ENCODE measurements at places on chromosomes 2 and 18. TPM values are rescaled to one million over a fixed set of nuclear protein-coding genes. Genes with fewer than 3 reads are reported as not detected.

REEP1 gene
- 0.96 TPM for total RNA-seq

TIMM21 gene
- total RNA-seq = 28.9 TPM

MRO gene
- total RNA-seq = 2.9 TPM

IHH gene
- total RNA-seq = 0.26 TPM

DNA sequence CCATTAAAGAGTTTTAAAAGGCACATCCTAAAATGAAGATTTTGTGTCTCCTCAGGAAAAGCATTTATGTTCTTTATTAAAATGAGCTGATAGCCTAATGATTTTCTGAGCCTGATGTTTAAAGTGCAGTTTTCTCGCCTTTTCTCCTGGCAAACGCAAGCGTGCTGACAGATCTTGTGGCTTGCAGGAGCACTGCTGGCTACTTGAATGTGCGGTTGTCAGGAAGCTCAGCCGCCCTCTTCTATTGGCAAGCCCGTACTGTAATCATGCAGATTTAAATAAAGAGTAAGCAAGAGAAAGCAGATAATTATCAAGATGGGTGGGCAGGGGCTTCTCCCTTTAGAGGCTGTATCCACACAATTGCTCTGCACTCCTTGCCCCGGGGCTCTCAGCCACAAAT is 139.5 kb upstream of the SPHKAP start:
- no peak for DNase-seq

GRCh38 chr2:234273887-234274584 is 222.8 kb downstream of the ARL4C start:
- no peak for DNase-seq

GRCh38 chr18:39200153-39200552 is 1634.6 kb upstream of the CELF4 start:
- no peak for DNase-seq

- DNase-seq = no peak
Observed at GRCh38 chr2:222859786-222860612, 837 bp upstream of the ACSL3 start.

DNA sequence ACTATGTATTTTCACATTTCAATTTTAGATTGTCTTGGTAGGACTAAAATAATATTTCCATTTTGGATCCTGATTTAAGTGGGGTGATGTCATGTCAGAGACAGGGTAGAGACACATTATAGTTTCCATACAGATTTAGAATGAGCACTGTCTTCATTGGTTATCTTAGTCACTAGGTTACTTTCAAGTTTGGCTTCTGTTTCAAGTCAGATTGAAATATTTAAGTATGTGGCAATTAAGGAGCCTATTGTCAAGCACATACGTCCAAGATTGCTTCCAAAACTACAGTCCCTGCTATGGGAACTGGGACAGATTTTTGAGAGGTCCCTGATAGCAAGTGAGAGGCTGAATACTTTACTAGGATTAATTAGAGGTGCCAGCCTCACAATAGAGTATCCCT is 89.2 kb upstream of the FAM117B start:
- DNase-seq = no peak

DNA sequence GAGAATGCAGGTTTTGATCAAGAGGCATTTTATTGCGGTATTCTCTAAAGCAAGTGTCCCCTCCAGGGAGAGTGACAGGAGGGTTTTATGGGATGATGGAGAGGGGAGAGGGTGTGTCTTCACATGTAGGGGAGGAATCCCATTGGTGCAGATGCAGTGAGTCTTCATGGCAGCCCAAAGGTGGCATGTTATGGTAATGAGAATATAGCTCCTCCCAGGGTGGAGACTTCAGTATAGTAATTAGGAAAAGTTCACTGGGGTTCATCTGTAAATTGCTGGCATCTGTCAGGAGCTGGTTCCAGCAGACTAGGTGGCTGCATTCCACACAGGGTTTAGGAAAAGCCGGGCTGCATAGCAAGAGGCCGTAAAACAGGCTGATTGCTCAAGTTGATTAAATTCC is 230.7 kb upstream of the CCDC68 start:
- DNase-seq = no peak

DNA sequence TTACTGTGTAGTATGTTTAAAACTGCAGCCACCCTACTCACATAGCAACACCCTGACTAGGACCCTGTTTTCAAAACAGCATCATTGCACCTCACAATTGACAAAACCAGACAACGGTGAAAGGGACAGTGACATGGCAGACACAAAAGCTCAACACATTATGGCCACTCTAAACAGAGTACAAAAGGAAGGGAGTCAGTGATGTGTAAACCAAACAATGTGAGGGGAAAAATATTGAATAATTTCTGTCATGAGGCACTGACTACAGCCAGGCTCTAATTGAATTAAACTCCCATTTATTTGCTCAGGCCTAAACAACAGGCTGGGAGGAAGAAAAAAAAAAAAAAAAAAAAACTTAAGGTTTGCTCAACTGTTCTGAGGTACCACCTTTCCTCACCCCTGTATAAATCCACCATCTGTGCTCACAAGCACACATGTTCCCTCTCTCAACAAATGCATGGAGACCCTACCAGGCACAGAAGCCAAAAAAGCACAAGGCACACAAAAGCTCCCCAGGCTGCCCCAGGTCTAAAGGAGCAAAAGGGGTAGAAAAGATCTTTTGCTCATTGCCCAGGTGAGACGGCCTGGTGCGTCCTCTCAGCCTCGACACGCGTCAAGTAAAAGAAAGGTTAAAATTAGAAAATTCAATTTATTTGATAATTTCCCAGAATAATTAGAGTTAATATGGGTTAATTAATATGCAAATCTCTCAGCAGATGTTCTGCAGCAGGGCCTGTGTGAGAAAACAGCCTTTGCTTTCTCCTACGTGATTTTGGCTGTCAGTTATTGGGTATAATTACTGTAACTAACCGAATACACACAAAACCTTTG is 80.9 kb downstream of the ZEB2 start:
- DNase-seq = no peak

- no peak for DNase-seq
Observed at GRCh38 chr2:227198866-227199265, 34.4 kb downstream of the COL4A3 start.

GRCh38 chr2:119136093-119136492 is 22.5 kb downstream of the C1QL2 start:
- no peak for DNase-seq

DNA sequence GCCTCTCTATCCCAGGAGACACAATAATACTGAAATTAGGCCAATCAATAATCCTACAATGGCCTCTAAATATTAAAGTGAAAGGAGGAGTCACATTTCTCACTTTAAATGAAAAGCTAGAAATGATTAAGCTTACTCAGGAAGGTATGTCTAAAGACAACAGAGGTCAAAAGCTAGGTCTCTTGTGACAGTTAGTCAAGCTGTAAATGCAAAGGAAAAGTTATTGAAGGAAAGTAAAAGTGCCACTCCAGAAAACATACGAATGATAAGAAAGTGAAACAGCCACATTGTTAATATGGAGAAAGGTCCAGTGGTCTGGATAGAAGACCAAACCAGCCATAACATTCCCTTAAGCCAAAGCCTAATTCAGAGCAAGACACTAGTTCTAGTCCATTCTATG is 9.5 kb downstream of the SESTD1 start:
- no peak for DNase-seq

- no peak for DNase-seq
Observed at GRCh38 chr18:26436176-26437051, 111.9 kb downstream of the KCTD1 start.

DNA sequence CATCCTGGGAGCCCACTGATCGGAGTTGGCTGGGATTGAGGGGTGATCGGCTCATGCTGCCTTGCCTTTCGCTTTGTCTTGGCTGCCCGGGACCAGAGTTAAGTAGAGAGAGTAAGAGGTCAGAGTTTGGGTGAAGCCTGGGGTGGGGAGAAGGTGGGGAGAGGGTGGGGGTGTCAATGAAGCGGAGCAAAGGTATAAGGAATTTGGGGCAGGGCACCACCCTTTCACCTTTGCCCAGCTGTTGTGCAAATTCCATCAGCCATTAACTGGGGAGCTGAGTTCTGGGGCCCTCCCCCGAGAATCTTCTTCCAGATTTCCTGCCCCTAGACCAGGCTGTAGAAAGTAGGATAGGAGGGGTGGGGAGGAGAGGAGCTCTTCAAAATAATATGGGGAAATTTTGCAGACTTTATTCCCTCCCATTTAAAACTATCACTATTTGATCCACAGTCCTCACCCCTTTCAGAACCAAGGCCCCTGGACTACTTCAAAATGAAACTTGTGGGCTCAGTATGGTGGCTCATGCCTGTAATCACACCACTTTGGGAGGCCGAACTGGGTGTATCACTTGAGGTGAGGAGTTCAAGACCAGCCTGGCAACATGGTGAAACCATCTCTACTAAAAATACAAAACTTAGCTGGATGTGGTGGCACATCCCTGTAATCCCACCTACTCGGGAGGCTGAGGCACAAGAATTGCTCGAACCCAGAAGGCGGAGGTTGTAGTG is at the start of gene SLC23A3:
SLC23A3 (minus strand) TSS at position 100 of the 725 bp plus-strand sequence; CDS start at position 55, 45 bp downstream.
- DNase-seq = no peak

- DNase-seq = no peak
Observed at GRCh38 chr2:115650827-115651226, 1208.4 kb downstream of the DPP10 start.

DNA sequence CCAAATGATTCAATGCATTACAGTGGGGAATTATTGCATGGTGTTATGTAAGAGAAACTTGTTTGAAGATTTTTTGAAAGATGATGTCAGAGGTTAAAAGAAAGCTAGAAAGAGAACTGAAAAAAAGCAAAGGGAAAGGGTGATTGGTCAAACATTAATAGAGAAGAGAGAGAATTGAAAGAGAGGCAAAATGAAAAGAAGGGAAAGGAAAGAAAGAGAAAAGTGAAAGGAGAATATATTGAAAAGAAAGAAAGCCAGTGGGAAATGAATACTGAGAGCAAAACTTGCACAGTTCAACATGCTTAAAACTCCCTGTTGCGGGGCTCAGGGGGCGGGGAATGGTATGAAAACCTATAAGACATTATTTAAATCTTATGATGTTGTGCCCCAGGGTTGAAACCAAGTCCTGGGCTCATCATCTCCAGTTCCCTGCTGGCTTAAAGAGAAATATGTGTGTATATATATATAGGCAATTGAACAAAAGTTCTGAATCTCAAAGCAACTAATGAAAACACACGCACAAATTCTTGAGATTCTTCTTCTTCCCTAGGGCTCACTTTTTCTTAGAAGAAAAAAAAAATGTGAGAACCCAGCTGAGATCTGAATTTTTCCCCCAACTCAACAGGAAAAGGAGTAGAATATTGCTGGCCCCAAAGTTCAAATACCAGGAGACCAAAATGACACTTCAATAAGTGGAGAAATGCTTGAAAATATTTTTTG is 2045.9 kb upstream of the CELF4 start:
- no peak for DNase-seq

DNA sequence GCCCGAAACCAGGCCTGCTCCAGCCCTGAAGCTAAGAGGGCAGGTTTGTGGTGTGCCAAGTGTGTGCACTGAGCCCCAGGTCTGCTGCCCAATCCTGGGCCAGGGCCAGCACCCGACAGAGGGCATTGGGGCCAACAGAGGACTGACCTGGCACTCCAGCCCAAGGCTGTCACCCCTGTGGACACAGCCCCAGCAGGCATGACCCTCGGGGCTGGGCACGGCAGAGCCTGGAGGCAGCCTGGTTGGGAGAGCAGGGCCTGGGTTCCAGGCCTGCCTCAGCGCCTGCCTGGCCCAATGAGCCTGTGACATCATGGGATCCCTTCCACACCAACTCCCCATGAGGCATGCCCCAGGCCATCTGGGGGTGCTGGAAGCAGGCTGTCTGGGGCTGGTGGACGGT is 10.8 kb upstream of the SNED1 start:
- no peak for DNase-seq

DNA sequence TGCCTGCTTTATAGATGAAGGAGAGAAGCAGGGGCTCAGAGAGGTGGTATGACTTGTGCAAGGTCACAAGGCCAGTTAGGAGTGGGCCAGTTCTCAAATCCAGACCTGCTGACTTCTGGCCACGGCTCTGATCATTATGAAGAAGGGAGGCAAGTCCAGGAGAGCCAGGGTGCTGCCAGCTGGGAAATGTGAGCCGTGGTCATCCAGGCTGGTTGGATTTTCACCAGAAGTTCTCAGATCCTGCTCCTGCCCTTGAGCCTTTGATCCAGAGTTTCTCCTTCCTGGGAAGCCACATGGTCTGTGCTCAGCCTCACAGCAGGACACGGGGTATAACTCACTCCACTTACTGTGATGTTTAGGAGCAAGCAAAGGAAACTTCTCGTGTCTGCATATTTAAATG is 239.9 kb downstream of the KLHL29 start:
- no peak for DNase-seq

- DNase-seq = no peak
Observed at GRCh38 chr18:77567205-77567604, 317.6 kb downstream of the GALR1 start.

GRCh38 chr2:10721396-10722251 is at the start of gene ATP6V1C2:
Gene ATP6V1C2 (plus strand): TSS chr2:10721630. CDS start chr2:10722850, 1,220 bp downstream.
- DNase-seq = no peak

GRCh38 chr18:77178559-77178958 is 46.0 kb upstream of the MBP start:
- no peak for DNase-seq

DNA sequence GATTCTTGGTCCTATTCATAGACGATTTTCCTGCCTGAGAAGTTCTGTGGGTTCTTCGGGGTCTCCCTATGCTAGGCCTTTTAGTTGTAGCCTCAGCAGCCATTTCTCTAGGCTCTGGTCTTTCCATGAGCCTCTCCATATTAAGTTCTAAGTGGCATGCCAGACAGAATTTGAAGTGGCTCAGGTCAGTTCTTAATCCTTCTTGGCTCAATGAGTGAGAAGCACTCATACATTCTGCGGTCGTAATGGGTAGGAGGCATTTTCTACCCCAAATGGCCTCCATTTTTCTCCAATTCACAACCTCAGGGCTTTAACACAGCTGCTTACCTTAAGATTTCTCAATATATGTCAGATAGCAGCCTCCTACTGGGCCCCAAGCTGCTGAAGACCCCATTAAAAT is 405.3 kb upstream of the GALNT5 start:
- no peak for DNase-seq

DNA sequence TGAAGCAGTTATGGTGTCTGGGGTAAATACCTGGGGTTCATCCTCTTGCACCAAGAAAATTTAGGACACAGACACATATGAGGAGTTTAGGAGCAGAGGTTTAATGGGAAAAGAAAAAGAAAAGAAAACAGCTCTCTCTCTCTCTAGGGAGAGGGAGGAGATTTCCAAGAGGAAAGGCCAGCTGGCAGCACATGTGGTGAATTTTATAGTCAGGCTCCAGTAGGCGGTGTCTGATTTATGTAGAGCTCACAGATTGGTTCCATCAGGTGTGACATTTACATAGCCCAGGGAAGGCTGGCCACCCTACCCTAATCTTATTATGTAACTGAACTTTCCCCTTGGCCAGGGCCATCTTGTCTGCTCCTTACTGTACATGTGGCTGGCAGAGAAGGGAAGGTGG is 297.5 kb upstream of the RGPD4 start:
- DNase-seq = no peak

DNA sequence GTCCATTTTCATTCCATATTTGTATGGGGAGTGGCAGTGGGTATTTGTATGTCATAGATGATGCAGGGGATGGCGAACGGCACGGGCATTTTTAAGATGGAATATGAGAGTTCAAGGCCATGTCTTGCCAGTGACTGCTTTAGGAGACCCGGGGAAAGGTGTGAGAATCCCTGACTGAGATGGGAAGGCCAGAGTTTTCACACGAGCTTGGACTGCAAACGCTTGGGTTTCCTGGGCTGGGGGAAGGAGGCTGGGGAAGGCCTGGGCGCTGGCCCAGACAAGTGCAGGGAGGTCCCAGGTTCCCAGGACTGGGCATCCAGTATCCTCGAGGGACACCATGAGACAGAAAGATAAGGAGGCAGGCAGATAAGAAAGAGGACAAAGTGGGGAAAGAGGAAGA is 35.2 kb downstream of the CNGA3 start:
- DNase-seq = no peak

GRCh38 chr18:42053188-42053781 is 98.3 kb downstream of the PIK3C3 start:
- no peak for DNase-seq

- DNase-seq = no peak
Observed at GRCh38 chr2:85524336-85524908, 14.5 kb upstream of the MAT2A start.
